ENCODE measurements at places on chromosomes 13 and 19. TPM values are rescaled to one million over a fixed set of nuclear protein-coding genes. Genes with fewer than 3 reads are reported as not detected.

The ZNF383 gene
- total RNA-seq, result 9.3 TPM

The CGB5 gene
- not detected for total RNA-seq

The FAM124A gene
- total RNA-seq, result 14.9 TPM

The CDX2 gene
- not detected for total RNA-seq

The DCLK1 gene
- 9.9 TPM for total RNA-seq

The VAV1 gene
- 2.6 TPM for total RNA-seq

DNA sequence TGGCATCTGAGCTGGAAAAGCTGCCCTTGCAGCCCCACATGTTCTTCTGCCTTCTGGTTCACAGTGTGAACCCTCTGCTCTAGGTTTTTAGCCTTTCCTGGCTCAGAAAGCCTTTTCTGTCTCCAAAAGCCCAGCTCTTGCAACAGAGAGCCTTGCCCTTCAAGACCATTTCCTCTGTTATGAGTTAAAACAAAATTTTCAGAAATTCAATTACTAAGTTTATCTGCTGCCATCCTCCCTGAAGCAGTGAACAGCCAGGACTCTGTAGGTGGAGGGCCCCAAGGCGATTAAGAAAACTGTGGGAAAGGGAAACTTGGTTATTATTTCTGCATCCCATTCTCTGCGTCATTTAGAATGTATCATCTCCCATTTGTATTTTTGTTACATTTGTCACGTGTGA lies 18.8 kb downstream of the FAM124A start:
- no peak for DNase-seq

GRCh38 chr13:73482556-73482955 lies 423.8 kb downstream of the KLF5 start:
- DNase-seq, result no peak

DNA sequence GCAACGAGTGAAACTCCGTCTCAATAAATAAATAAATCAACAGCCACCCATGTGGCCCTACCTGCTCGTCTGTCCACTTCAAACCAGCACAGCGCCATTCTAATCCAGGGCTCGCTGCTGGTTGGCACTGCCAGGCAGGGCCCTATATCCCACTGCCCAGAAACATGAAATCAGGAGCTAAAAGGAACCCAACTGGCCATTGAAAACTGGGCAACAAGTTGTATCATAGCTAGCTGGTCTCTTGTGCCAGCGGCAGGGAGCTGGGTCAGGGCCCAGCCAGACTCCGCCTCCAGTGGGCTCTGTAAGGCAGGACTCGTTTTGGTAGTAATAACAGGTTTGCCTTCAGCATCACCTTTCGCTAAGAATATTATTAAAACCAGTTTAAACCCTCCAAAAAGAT lies 39.3 kb downstream of the GGACT start:
- DNase-seq, result no peak

DNA sequence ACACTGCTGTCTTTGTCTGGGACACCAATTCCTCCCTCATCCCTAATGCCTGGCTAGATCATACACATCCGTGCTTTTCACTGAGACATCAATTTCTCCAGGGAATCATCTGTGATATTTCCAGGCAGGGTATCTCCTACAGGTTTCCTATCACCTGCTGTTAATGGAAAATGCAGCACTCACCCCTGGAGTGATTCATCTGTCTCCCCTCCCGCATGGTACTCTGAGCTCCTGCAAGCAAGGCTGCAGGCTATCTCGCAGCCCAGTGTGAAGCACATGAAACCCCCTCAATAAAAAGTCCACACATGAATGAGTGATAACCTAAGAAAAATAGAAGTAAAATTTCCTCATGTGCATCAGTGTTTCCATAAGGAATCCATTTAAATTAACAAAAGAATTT lies 38.5 kb downstream of the SERTM1 start:
- DNase-seq, result no peak

DNA sequence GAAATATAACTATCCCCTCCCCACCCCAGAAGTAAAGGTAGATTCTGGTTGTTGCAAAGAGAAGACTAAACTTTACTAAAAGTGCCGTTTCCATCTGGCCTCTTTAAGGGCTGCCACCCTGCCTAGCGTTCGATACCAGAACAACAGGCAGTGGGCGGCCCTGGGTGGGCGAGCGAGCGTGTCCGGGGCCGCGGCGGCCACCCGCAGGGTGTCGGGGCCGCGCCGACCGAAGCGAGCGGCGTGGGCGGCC lies 2.6 kb downstream of the FGF9 start:
- DNase-seq, result no peak

DNA sequence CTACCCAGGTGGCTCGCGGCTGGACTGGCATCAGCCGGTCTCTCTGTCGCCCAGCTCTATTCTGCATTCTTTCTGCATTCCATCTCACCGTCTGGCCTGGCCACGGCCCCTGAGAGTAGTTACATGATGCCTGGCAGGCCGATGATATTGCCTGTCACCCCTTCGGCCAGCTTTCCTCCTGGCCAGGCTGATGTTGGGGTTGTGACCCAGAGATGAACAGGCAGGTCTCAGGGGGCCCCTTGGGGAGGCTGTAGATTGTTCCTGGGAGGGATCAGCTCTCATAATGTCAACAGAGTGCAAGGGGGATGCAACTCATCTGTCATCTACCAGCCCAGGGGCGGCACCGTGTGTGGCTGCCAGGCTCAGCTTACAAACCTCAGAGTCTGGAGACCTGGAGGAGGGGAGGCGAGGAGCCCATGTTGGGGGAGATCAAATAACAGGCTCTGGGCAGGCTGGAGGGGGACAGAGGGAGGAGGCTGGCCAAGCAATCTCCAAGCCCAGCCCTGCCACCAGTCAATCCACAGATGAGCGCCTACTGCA lies 13.6 kb upstream of the FBXO17 start:
- no peak for DNase-seq

- DNase-seq, result no peak
Observed at GRCh38 chr19:52695996-52696395, 38.8 kb downstream of the ZNF611 start.

GRCh38 chr13:66210677-66211076 lies 1019.5 kb downstream of the PCDH9 start:
- DNase-seq, result no peak

- DNase-seq, result no peak
Observed at GRCh38 chr13:49560270-49561061, 24.9 kb downstream of the RCBTB1 start.

DNA sequence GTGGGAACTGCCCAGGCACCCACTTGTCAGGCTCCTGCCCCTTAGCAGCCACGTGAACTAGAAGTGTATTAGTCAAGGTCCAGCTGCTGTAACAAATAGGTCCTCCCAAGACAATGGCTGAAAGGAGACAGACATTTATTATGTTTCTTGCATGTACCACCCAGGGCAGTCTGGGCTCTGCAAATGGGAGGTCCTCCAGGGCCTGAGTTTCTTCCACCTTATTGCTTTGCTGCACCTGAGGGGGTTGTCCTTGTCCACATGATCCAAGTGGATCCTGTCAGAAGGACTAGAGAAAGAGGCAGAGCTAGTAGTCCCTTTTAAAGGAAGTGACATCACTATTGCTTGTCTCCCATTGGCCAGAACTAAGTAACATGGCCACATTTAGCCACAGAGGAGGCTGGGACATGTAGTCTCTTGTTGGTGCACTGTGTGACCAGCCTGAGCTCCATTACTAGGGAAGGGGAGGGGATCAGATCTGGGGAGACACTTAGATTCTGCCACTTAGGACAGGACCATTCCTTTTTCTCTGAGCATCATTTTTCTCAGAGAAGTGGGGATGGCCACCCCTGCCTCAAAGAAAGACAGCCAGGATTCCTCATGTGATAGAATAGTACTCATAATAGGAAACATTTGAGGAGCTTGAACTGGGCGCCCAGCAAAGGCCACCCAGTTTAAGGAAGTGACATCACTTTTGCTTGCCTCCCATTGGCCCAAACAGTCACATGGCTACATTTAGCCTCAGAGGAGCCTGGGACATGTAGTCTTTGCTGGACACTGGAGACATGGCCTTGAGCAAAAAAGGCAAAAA lies 15.1 kb downstream of the CC2D1A start:
- DNase-seq, result no peak

DNA sequence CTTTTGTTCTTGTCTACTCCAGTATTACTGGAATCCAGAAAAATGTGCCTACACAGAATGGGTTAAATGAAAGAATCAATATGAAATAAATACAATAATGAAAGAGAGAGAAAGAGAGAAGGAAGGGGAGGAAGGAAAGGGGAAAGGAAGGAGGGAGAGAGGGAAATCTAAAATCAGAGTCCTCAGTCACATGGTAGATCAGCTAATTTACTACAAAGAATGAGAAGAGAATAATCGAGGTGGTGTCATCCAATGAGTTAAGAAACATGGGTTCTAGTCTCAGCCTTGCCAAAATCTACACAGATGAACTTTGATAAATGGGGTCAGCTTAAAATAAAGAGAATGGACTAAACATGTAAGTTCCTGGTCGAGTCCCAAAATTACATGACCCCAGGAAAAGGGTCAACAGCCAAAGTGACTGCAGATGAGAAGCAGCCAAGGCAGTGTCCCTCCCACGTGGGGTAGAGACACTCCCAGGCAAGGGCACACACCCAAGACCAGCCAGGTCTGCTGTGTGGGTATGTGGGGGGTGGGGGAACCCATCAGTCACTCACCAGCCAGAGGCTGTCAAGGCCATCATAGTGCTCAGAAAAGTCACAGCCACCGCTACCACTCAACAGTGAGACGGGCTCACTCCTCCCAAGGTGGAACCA lies 103.6 kb downstream of the STK24 start:
- peak; percentile 64 for DNase-seq
